ENCODE measurements at places on chromosomes 2 and 18.

- no peak for DNase-seq
Measured at GRCh38 chr2:231521443-231521842, 8.8 kb downstream of the NMUR1 start.

- DNase-seq: no peak
Measured at GRCh38 chr2:19916385-19916950, 14.7 kb upstream of the TTC32 start.

GRCh38 chr2:207184348-207184747 is 18.6 kb upstream of the KLF7 start:
- no peak for DNase-seq

DNA sequence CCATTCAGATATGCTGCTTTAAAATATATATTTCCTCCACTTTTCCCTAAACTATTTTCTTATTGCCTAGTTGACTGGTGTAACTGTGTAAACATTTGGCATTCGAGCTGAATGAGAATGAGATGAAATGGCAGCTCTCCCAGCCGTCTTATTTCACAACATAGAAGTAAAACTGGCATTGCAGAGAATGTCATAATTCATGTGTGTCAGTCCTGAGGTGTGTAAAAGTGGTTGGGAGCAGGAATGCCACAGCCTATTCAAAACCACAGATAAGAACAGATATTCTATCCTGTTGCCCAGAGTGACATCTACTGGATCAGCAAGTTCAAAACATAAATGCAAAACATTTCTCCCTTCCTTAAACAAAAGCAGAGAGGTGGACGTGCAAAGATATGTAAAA is 565.5 kb upstream of the CHAC2 start:
- no peak for DNase-seq

DNA sequence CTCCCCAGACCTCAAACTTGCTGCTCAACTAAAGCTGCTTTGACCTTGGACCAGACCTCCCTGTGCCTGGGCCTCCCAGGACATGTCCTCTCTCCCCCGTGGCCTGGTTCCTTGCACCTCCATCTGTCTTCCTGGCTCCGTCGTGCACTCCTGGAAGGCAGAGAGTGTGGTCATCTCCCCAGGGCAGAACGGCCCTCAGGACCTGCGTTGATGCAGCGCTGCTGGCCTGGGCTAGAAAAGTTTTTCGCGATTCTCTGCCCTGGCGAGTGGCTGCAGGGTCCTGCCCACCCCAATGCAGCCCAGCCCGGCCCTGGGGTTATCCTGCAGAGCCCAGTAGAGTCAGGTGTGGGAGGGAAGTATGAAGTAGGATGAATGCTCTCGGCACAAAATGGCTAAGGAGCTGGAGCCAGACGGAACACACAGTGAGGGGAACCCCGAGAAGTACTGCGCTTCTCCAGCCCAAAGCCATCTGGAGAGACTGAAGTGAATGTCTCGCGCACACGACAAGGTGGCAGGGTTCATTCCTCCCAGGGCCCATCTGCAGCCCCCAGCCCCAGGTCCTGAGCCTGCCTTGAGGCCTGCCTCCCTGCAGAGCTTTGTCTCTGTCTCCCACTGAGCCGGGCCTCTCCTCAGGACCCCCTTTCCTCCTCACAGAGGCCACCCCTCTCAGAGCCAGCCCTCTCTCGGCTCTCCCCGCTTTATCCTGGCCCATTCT is 41.7 kb downstream of the ATOH8 start:
- DNase-seq: no peak

- DNase-seq: no peak
Measured at GRCh38 chr2:195337597-195337996, 319.4 kb upstream of the SLC39A10 start.

GRCh38 chr18:35043207-35043606 is 2.0 kb downstream of the MAPRE2 start:
- no peak for DNase-seq

- no peak for DNase-seq
Measured at GRCh38 chr2:43469094-43469493, 126.7 kb downstream of the THADA start.

DNA sequence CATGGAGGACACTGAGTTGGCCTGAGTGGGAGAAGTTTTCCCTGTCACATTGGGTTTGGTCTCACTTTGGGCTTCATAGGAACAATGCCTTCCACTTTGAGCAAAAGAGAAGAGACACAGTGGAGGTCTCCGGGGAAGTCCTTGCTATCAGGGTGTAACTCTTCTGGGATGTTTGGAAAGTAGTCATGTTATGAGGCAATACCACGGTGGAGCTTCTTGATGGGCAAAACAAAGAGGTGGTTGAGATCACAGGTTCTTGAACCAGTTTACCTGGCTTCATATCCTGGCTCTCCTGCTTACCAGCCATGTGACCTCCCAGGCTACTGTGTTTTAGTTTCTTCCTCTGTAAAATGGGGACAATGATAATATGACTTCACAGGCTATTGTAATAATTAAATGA is 478.6 kb downstream of the SLC4A3 start:
- DNase-seq: no peak

- DNase-seq: no peak
Measured at GRCh38 chr18:62140259-62140658, 46.6 kb downstream of the PIGN start.

- DNase-seq: no peak
Measured at GRCh38 chr18:63140038-63140450, 179.5 kb downstream of the BCL2 start.

DNA sequence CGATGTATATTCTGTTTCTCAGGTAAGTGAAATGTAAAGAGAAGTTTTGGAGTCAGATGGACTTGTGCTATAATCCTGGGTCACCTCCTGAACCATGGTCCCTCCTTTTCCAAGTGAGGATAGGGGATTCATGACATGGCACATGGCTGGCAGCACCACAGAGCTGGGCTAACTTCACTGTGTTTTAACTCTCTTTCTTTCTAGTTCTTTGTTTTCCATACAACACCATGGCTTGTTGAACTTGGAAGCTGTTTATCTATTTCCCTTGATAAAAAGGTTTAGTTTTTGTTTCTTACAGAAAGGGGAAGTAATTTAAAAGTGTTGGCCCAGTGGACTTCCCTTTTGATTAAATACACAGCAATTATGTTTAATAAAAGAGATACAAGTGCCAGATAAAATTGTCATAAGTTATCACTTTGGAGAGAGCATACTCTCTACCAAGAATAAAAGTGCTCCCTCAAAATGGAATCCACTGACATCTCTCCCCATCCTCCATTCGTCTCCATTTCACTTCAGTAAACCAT is 90.4 kb downstream of the PLCL1 start:
- DNase-seq: no peak

GRCh38 chr2:159051133-159051532 is 82.7 kb downstream of the TANC1 start:
- no peak for DNase-seq

- no peak for DNase-seq
Measured at GRCh38 chr2:12451726-12452125, 265.0 kb upstream of the TRIB2 start.

DNA sequence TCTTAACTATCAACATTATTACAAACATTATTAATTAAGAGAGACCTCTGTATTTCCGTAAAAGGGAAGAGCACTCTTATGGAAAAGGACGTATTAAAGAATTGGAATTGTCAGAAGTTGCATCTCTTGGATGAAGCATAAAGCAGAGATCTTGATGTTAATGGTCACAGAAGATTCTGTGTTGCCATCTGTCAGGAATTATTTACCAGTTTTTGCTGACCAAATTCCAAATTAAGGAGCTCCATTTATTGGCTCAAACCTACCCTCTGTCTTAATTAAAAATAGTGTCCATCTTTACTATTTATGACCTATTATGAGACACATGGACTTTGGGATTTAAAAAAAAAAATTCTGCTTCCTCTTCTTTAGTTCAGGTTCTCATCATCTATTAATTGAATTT is 232.1 kb downstream of the ARHGAP15 start:
- no peak for DNase-seq

GRCh38 chr18:2869207-2869606 is 22.4 kb downstream of the EMILIN2 start:
- DNase-seq: no peak

GRCh38 chr2:204655101-204655500 is 109.8 kb downstream of the PARD3B start:
- DNase-seq: no peak

- DNase-seq: no peak
Measured at GRCh38 chr2:1398191-1398590, 15.1 kb upstream of the TPO start.

DNA sequence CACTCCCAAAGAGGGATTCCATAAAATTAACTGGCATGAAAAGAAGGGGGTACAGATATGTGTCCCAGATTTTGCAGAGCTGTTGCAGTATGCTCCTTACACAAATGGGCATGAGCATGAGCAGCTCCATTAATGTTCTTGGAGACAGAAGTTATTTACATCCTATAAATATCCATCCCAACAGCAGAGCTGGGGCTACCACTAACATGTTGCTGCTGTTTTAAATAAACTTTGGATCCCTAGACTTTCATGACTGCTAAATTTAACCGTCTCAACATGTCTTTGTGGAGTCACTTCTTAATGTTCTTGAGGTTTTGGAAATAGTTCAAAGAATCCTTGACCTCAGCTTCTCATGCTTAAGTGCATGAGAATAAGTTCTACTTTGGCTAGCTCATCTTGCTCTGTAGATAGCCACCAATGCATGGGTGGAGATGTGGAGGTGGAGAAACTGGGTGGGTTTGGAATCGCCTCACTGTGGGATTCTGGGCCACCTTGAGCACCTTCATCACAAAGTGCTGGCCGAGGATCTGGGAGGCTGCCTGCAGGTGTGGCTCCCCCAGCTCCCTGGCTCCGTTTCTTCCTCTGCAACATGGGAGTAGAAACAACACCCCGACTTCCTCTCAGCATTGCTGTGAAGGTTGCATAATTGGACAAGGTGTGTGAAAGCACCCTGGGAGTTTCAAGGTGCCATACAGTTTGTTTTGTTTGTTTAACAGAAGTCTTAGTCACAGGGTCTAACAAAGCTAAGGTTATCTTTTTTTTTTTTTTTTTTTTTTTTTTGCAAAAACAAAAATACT is 307.2 kb downstream of the MYCN start:
- no peak for DNase-seq

DNA sequence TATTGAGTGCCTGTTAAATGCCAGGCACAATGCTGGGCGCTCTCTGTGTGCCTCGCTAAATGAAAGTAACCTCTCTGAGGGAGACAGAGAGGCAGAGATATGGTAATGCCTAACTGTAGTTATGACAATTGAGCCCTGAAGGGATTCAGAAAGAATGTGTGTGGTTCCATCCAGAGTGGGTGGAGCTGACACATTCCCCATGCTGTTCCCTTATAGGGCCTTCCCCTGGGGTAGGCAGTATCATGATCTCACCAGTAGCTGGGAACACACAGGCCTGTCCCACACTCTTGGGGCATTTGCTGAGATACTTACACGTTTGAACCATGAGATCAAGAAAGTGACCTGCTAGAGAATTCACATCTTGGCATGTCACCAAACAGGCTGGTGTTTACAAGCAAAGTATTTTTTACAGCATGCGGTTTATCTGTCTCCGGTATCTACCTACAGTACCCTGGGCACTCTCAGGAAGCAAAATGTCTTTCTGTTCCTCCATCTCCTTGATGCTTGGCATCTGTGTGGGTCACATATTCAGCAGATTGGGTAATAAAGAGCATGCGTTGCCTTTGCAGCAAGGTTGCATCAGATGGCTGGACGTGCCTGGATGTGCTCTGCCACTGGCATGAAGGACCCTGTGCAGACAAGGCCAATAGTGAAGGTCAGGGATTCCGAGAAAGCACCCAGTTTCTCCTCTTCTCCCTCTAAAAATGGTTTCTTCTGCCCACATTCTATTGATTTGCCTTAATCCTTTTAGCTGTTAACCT is 9.4 kb downstream of the CTIF start:
- DNase-seq: no peak

GRCh38 chr2:223800908-223801307 is 36.5 kb downstream of the AP1S3 start:
- DNase-seq: no peak

DNA sequence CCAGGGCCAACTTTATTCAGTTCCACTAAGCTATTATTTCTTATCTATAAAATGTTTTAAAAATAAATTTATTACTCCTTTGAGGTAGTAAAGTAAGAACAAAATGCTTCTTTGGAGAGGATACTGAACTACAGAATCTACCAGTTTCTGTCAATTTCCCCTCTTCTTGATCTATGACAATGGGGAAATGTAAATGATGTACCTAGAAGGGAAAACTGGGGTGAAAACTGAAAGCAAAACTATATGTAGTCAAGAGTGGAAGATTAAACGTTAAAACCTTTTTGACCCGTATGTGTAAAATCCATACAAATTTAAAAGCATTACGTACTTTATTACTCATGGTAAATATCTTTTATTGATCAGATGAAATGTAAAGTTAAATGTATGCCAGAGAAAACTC is 1287.8 kb upstream of the TMEFF2 start:
- DNase-seq: no peak

DNA sequence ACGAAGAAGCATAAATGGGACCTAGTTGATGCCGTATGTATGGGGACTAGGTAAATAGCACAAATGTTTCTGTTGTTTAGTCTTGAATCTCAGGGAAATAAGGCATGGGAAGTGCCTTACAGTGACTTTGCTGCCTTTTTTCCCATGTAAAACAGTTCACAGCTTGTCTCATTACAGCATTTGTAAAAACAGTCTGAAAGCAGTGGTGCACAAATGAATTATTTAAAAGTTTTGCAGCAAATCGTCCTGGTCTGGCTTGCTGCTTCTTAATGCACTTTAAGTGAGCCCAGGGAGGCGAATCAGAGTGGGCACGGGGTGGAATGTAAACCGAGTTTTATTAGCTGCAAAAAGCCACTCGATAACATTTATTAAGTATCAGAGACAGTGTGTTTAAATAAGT is 302.0 kb upstream of the ETAA1 start:
- DNase-seq: no peak

- no peak for DNase-seq
Measured at GRCh38 chr2:119485336-119486110, 38.8 kb downstream of the SCTR start.

DNA sequence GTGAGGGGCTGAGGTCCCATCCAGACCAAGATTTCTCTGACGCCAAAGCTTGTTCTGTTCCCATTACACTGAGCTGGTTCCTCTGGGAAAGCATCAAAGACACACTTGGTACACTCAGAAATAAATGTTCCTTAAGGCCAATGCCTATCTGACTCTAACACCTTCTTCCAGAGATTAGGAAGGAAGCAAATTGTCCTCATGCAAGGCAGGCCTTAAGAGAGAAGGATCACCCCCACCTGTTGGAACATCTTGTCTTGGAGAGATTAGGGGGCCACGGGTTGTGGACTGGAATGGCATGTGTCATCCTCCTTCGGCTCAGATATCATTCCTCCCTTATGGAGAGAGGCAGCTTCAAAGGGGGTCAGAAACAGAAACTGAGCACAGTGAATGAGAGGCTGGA is 100.2 kb downstream of the ANKRD44 start:
- no peak for DNase-seq

GRCh38 chr18:46291149-46291548 is 187.0 kb downstream of the HAUS1 start:
- no peak for DNase-seq

DNA sequence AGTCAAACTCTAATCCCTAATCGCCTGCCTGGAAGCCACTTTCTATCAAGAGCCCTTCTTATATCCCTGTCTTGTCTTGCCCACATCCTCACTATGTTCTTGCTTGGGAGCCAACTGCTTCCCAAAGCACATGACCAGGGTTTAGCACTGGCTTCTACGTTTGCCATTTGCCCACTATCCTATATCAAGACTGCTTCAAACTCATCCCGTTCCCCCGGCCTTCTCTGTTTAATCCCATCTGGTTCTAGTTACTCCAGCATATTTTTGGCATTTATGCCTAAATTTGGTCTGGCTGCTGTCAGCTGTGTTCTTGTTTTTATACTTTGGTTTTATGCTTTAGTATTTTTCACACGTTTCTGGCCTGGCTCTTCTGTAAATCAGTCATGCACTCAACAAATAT is 40.2 kb downstream of the POLR1A start:
- DNase-seq: no peak

- DNase-seq: no peak
Measured at GRCh38 chr2:172056293-172056692, 29.0 kb upstream of the DLX1 start.
